ENCODE measurements at places on chromosomes 7 and 10.

GRCh38 chr10:116803451-116804249 lies 45.6 kb upstream of the ENO4 start:
- DNase-seq, result no peak

- no peak for DNase-seq
Observed at GRCh38 chr10:112964482-112964881, 14.4 kb downstream of the TCF7L2 start.

- no peak for DNase-seq
Observed at GRCh38 chr10:4527281-4527970, 298.6 kb upstream of the AKR1E2 start.

DNA sequence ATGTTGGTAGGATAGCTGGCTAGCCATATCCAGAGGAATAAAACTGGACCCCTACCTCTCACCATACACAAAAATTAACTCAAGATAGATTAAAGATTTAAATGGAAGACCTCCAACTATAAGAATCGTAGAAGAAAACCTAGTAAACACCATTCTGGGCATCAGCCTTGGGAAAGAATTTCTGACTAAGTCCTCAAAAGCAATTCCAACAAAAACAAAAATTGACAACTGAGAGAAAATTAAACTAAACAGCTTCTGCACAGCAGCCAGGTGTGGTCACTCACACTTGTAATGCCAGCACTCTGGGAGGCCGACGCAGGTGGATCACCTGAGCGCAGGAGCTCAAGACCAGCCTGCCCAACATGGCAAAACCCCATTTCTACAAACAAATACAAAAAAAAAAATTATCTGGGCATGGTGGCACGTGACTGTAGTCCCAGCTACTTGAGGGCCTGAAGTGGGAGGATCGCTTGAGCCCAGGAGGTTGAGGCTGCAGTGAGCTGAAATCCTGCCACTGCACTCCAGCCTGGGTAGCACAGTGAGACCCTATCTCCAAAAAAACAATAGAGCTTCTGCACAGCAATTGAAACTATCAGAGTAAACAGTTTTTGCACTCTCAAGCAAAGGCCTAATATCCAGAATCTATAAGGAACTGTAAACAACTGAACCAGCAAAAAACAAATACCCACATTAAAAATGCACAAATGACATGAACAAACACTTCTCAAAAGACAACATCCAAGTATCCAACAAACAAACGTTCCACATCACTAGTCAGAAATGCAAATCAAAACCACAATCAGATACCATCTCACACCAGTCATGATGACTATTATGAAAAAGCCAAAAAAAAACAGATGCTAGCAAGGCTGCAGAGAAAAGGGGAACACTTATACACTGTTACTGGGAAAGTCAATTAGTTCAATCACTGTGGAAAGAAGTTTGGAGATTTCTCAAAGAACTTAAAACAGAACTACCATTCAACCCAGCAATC lies 4.8 kb downstream of the CRPPA start:
- no peak for DNase-seq

GRCh38 chr10:107126512-107127065 lies 37.9 kb downstream of the SORCS1 start:
- DNase-seq, result no peak

GRCh38 chr10:94193466-94193924 lies 169.2 kb downstream of the NOC3L start:
- no peak for DNase-seq

DNA sequence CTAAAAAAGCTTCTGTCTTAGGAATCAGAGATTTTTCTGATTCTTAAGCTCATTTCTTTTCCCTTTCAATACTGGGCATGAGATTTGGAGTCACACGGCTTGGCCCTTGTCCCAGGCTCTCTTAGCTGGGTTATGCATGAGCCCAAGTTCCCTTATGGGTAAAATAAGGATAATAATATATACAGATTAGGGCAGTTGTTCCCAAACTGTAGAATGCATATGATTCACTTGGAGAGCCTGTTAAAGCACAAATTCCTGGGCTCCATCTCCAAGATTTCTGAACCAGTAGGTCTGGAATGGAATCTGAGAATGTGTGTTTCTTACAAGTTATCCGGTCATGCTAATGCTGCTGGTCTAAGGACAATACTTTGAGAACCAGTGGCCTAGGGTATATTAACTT lies 154.0 kb downstream of the REEP3 start:
- no peak for DNase-seq

DNA sequence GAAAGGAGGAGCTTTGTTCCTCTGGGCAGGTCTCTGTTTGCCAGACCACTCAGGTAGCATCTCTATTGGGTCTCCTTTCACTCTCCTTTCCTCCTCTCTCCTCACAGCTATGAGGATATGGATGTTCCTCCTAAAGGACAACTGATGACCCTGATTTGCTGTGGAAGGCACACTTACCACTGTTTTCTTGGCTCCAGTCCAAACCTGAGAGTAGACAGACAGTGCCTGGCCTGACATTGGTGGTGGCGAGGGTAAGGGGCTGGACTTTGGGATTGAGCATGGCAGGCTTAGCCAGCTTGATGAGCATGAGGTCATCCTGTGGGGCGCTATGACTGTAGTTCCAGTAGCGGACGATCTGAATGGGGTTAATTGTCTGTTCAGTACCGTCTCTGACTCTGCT lies 3.6 kb downstream of the PRSS37 start:
- DNase-seq, result no peak

DNA sequence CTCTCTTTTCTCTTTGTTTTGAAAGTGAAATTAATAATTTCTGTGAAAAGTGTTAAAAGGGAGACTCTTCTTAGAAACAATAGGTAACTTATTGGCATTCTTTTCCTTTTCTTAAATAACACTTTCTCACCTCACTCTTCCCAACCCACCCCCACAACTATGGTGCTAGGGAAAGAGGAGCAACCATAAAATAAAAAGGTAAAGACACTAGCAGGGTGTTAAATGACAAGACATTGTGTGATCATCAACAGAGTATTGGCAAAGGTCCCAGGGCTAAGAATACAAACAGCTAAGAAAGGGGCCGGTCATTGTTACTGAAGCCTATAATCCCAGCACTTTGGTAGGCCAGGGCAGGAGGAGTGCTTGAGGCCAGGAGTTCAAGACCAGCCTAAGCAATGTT lies 183.7 kb downstream of the NEBL start:
- no peak for DNase-seq

DNA sequence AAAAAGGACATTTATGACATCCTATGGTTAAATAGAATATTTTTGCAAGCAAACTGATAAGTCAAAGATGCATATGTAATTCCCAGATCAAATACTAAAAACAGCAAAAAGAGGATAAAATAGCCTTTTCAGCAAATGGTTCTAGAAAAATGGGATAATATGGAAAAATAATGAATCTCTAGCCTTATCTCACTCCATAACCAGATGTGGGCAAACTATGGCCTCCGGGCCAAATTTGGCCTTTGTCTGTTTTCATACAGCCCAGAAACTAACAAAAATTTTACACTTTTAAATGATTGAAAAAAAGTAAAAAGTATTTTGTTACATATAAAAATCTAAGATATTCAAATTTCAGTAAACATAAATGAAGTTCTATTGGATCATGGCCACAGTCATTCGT lies 215.4 kb upstream of the PRSS1 start:
- no peak for DNase-seq
